ENCODE measurements at places on chromosomes 5 and 9.

DNA sequence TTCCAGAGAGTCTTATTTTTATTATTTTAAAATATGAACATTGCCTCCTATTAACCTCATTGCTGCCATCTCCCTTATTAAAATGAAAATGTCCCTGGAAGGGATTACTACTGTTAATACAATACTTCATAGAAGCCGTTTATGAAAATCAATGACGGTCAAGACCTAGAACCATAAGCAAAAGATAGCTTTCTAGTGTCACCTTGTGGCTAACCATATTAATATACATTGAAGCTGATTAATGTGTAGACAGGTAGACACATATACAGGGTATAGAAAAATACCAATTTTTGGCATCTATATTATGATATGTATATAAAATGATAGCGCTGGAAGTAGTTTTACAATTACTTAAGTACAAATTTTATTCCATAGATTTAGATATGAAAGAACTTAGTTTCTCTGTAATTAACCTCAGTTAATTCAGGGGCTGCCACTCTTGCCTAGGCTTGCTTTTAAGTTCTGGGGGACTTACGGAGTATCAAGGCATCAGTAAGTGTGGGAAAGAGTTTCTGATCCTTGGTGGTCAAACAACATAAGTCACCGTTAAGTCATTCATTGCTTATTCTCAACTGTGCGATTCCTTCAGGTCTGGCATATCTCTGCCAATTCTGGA is 2.5 kb upstream of the YTHDC2 start:
- DNase-seq, result no peak

- no peak for DNase-seq
These were observed 10.5 kb upstream of the SCGB3A1 start for GRCh38 chr5:180601591-180602480.

- DNase-seq, result no peak
These were observed 297.0 kb upstream of the ACTBL2 start for GRCh38 chr5:57779383-57780223.

DNA sequence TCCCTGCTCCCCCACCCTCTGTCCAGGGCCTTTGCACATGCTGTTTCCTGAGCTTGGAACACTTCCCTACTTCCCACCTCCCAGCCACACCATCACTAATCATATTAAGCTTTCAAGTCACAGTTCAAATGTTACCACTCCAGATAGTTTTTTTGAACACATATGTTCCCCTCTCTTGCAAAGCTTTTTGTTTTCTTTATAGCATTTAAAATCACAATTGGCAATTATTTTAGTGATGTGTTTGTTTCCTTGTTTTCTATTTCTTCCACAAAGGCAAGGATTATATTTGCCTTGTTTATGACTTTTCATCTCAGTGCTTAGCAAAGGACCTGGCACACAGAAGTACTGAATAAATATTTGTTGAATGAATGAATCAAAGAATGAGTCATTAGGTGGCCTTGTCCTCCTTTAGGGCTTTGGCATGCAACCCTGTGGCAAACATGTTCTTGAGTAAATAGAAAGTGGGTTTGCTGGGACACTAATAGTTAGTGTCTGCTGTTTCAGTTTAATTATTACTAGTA is 386.8 kb downstream of the FGF10 start:
- no peak for DNase-seq

GRCh38 chr9:77163884-77164283 is 13.4 kb upstream of the VPS13A start:
- no peak for DNase-seq

- DNase-seq, result no peak
These were observed 11.5 kb upstream of the ADGRV1 start for GRCh38 chr5:90547072-90547536.

DNA sequence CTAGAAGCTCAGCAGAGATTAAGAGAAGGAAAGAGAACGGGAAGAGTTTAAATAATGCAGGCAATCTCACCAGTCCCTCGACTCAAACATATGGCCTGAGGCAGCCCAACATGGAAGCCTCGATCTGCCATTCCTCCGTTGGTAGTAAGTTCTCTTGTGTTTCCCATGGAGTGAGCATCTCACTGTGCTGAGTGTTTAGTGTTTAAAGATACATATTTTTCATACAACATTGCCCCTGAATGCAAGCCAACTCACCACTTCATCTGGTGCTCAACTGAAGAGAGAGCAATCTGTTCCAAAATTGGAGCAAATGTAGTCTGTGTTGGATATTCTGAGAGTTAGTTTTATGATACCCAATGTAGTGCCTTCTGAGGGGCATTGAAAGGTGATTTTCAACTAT is 171.5 kb upstream of the ATP10B start:
- no peak for DNase-seq

DNA sequence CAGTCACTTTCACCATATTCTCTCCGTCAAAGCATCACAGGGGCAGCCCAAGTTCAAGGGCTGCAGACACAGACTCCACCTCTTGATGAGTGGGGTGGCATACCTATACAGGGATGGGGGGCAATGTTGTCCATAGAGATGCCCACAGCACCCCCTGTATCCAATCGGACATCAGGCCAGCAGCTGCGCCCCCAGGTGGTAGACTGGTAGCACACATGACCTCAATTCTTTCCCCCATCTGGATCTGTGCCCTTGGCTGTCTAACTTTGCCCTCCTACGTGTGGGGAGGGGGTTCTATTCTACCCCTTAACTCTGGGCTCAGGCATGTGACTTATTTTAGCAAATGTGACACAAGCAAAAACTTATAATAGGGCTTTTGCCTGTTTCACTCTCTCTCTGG is 84.0 kb upstream of the SLC25A48 start:
- no peak for DNase-seq

DNA sequence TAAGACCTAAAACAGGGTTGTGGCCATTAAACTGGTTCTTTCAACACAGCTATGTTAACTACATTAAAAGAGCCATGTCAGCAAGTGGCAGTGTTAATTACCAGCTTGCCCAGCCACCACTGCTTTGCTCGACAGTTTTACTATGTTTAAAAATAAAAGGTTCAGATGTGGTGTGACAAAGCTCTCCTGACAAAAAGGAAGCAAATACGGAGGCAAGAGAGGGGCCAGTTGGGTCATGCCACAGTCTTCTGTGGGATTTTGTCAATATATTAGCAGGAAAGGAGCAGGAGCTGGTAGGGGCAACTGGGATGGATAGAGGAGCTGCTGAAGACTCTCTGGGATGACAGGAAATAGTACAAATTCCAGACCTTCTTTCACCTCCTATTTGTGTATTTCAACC is 113.5 kb upstream of the PCA3 start:
- no peak for DNase-seq

- DNase-seq, result no peak
These were observed 78.4 kb downstream of the SYK start for GRCh38 chr9:90880066-90880465.

- DNase-seq, result no peak
These were observed at the start of gene TGFBI for GRCh38 chr5:136028782-136029742. TGFBI (plus strand) TSS chr5:136028988; CDS start chr5:136029056, 68 bp downstream.

GRCh38 chr5:27708534-27708933 is 670.1 kb upstream of the CDH9 start:
- no peak for DNase-seq

DNA sequence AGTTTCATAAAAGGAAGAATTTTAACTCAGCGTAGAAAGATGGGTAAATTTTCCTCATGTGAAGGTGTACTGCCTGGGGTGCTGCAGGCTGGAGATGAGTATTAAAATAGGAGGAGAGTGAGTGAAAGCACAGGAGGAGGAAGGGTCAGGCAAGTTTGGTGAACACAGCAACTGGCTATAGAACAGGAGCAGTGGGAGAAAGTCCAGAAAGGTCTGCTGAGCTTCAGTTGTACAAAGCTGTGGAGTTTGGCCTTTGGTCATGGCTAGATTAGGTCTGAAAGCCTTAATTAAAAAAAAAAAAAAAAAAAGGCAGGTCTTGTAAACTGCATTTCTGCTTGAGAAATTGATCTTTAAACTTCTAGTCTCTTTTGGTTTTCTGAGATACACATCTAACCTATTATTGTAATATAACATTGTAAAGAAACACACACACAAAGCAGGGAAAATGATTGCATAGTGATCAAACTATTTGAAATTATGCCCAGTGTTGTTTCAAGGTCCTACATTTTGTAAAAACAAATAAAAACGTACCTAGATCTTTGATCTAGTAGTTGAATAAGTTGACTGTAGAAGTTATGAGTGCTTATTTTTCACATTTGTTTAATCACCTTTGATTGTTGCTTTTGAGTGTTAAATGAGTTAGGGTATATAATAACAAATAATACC is 43.6 kb downstream of the MAP3K1 start:
- no peak for DNase-seq

DNA sequence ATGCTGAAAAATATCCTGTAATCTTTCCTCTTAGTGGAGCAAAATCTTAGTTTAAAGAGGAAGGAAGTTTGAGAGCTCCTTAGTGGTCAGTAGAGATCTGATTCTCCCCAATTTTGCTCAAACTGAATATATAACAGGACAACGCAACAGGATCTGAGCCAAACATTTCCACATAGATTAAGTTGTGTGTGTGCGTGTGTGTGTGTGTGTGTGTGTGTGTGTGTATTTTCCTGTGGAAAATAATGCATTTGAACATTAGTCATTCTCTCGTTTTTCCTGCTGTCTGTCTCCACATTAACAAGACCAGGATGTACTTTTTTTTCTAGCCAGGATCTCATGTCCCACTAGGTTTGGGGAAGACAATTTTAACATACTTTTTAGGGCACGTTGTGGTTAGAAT is 312.1 kb upstream of the CDH18 start:
- DNase-seq, result no peak

- DNase-seq, result no peak
These were observed 6.1 kb downstream of the MAMDC2 start for GRCh38 chr9:70049672-70050271.

- no peak for DNase-seq
These were observed 40.2 kb downstream of the NAIF1 start for GRCh38 chr9:128026773-128027541.

GRCh38 chr5:126462239-126463014 is 39.2 kb downstream of the GRAMD2B start:
- DNase-seq, result no peak

All from stimulated activated CD4-positive, alpha-beta T cell treated with anti-CD3 and anti-CD28 coated beads, Interleukin-1b, Interleukin-23, amount 100 ng/mL, for 4 hours (primary cell).